HCT116 (cell line): ENCODE measurements at places on chromosomes 6 and 20.

GRCh38 chr20:14544688-14545087 lies 207.3 kb upstream of the FLRT3 start:
- DNase-seq: no peak

GRCh38 chr6:44554861-44555260 lies 167.4 kb downstream of the CDC5L start:
- DNase-seq: no peak

GRCh38 chr6:112781241-112781640 lies 434.1 kb downstream of the RFPL4B start:
- no peak for DNase-seq

- no peak for DNase-seq
Measured at GRCh38 chr6:80940571-80940970, 811.9 kb downstream of the TENT5A start.

DNA sequence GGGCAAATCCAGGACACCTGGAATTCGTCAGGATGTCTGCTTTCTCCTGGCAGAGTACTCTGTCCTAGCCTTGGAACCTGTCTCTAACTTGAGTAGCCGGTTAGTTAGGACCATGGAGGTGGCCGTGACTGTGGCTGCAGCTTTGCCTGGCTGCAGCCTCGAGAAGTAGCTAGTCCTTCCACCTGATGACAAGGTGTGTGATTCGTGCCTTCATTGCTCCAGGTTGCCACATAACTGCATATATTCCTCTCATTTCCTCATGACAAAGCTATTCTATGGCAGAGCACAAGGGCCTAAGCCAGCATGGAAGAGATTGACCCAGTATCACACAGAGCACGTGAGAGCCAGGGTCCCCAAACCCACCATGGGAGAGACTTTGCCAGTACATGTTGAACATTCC lies 39.8 kb upstream of the KIF25 start:
- peak; percentile 8 for DNase-seq
